ENCODE measurements at places on chromosomes 12 and 14. TPM values are rescaled to one million over a fixed set of nuclear protein-coding genes. Genes with fewer than 3 reads are reported as not detected.

DNA sequence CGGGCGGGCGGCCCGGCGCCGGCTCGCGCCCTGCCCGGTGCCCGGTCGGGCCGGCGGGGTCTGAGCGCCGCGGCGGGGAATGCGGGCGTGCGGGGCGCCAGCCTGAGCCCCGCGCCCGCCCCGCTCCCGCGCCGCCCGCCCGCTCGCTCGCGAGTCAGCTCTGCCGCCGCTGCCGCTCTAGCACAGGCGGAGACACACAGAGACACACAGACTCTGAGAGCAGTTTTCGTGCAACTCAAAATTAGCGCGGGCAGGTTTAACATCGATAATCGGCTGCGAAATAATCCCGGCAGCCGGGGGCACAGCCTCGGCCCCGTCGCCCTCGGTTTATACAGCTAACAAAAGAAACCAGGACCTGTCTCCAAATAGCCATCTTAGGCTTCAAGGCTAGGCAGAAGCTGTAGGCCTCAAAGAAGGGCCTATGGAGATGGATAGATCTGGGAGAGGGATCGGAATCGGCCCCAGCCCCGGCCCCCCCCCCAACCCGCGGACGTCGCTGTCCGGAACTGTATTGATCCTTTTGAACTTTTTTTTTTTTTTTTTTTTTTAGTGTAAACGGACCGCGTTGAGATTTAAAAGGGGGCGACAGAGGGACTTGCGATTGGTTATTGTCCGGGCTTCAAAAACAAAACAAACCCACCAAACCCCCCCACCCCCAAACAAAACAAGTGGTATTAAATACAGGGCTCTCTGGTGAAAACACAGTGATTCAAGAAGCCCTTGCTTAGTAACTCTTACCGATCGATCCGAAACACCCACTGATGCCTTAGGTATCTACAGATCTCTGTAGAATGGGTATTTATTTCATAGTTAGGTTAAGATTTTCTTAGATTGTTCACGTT, 1.1 kb downstream of the ARID2 start:
- peaks cover 49% of the 10 kb centered on the region for H3K4me1 ChIP-seq
- peak overlapping the region; percentile 90 for H3K27ac ChIP-seq
- H3K27me3 ChIP-seq: no peaks in the 10 kb centered on the region
- no peaks in the 10 kb centered on the region for H3K36me3 ChIP-seq

GRCh38 chr14:105093431-105094192, 28.4 kb upstream of the GPR132 start:
- peak overlapping the region; percentile 74 for H3K4me3 ChIP-seq
- no peak overlapping the region for H3K27ac ChIP-seq
- peak; percentile 92 for DNase-seq
- peaks cover 42% of the 10 kb centered on the region for H3K4me1 ChIP-seq
- no peaks in the 10 kb centered on the region for H3K27me3 ChIP-seq
- H3K36me3 ChIP-seq: peaks cover 2% of the 10 kb centered on the region

PLEKHH1 gene
- 0.65 TPM for total RNA-seq

GRCh38 chr14:100011628-100012325, 53.4 kb upstream of the EVL start:
- H3K4me1 ChIP-seq: peaks cover 59% of the 10 kb centered on the region
- no peak overlapping the region for H3K4me3 ChIP-seq
- no peaks in the 10 kb centered on the region for H3K27me3 ChIP-seq
- DNase-seq: no peak
- H3K27ac ChIP-seq: no peak overlapping the region

DNA sequence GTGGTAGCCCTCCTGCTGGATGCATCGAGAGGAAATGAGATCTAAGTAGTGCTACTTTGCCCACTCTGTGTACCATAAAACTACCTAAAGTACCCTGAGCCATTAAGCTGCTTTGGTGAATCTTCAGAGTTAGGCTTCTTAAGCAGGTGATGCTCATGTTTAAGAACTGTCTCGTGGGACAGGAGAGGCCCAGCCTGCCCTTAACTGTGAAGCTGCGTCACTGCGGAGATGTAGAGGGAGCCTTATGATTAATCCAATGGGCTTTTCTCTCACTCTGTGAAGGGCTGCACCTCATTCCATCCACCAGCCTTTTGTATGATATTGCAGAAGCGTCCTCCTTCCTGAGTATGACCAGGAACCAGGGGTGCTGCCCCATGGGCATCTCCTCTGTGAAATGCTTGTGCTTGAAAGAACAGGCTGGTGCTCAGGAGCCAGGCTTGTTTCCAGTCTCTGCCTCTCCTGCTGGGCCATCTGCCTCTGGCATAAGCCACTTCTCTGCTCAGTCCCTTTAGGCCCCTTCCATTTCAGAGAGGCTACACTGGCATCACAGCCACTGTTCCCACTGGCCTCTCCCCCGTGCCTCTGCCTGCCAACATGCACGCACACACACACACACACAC, 6.8 kb upstream of the CCDC177 start:
- H3K4me1 ChIP-seq: peaks cover 7% of the 10 kb centered on the region
- no peak overlapping the region for H3K4me3 ChIP-seq
- H3K27ac ChIP-seq: no peak overlapping the region
- no peaks in the 10 kb centered on the region for H3K36me3 ChIP-seq
- H3K27me3 ChIP-seq: peaks cover 9% of the 10 kb centered on the region
- no peak for DNase-seq

NAP1L1 gene
- 386 TPM for total RNA-seq

DNA sequence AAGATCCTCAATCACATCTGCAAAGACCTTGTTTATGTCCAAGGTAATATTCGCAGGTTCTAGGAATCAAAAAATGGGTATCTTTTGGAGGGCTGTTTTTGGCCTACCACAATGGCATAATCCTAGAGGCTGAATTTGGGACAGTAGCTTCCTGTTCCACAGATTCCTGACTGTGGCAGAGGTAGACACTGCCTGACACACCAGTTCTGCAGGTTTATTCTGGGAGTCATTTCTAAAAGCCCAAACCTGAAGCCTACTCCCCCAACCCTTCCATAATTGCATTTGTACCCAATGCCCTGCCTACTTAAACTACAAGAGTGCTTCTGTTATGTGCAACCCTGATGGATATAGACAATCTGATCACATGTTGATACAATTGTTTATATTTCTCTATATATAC, 378.9 kb downstream of the PCNX1 start:
- H3K27me3 ChIP-seq: peaks cover 7% of the 10 kb centered on the region
- H3K4me3 ChIP-seq: no peak overlapping the region
- peaks cover 7% of the 10 kb centered on the region for H3K4me1 ChIP-seq
- peaks cover 1% of the 10 kb centered on the region for H3K36me3 ChIP-seq

- DNase-seq: no peak
- peaks cover 16% of the 10 kb centered on the region for H3K36me3 ChIP-seq
- no peak overlapping the region for H3K4me3 ChIP-seq
Observed at GRCh38 chr14:35669782-35670181, 135.8 kb downstream of the INSM2 start.

- no peak for DNase-seq
- H3K36me3 ChIP-seq: no peaks in the 10 kb centered on the region
- peaks cover 45% of the 10 kb centered on the region for H3K4me1 ChIP-seq
- H3K4me3 ChIP-seq: no peak within 1 kb of the TSS
Observed at GRCh38 chr12:68225576-68226476, at the start of gene IL26. Gene IL26 (minus strand): TSS chr12:68225810. CDS start chr12:68225756, 54 bp downstream.

- peaks cover 9% of the 10 kb centered on the region for H3K4me1 ChIP-seq
- no peaks in the 10 kb centered on the region for H3K27me3 ChIP-seq
- no peaks in the 10 kb centered on the region for H3K36me3 ChIP-seq
- peak; percentile 60 for DNase-seq
Observed at GRCh38 chr12:6041891-6042290, 82.6 kb downstream of the VWF start.

DNA sequence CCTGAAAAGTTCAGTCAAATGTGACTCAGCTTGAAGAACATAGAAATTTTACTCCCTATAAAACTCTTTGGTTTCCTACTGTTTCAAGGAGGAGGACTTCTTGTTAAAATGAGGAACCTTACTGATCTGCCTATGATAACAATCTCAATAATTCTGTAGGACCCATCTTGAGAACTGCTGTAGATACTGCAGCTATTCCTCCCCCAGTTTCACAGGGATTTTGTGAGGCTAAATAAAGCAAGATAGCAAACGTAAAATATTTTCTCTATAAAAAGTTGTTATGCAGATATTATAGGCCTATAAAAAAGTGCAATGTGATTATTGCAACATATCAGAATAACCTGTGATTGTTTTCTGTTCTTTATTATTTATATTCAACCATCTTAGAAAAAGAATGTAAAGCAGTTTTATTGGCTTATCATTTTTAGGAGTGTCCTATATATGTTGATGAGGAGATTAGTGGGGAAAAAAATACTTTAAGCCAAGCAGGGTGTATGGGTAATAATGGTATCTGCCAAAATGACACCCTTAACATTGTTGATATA, 12.1 kb downstream of the CLEC14A start:
- no peak for DNase-seq
- H3K4me3 ChIP-seq: no peak overlapping the region
- peaks cover 2% of the 10 kb centered on the region for H3K27me3 ChIP-seq
- no peaks in the 10 kb centered on the region for H3K4me1 ChIP-seq
- H3K36me3 ChIP-seq: no peaks in the 10 kb centered on the region

DNA sequence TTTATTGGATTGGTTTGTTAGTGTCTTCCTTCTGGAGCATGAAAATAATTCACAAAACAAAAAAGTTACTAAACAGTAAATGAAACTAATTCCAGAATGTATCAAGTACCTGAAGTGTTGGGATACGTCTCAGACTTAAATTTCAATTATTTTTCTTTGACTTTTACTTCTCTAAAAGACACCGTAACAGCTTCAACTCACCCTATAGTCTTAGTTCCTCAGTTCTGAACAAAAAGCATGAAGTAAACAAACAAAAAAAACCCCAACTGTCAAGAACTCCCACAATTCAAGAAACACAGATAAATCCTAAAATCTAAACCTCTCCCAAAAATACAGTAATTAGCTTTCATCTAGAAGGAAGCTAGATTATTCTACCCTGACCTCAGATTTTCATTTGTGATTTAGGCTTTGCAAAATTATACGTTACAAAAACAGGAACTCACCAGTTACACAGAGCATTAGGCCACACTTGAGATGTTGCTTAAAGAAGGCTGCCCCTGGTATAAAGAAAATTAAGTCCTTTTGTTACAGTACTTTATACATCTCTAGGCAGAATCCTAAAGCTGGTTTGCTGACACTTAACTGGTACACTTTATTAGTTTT, 10.2 kb downstream of the HEATR5A start:
- no peak overlapping the region for H3K4me3 ChIP-seq
- H3K27ac ChIP-seq: no peak overlapping the region
- no peaks in the 10 kb centered on the region for H3K36me3 ChIP-seq
- no peaks in the 10 kb centered on the region for H3K27me3 ChIP-seq
- H3K4me1 ChIP-seq: peaks cover 31% of the 10 kb centered on the region
- no peak for DNase-seq

DNA sequence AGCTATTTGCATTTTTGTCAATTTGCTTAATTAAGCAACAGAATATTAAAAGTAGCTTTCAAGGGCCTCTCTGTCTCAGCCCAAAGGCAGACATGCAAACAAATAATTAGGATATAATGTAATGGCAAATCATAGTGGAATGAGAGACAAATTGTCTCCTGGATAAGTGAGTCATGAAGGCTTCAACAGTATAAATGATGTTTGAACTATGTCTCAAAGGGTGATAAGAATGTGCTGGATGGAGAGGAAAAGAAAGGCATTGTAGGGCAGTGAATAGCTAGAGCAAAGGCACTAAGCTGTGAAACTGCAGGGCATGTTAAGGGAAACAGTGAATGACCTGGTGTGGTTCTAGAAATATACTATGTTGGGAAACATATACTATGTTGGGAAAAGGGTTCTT, 53.5 kb upstream of the PPP1R12A start:
- H3K36me3 ChIP-seq: no peaks in the 10 kb centered on the region
- no peaks in the 10 kb centered on the region for H3K27me3 ChIP-seq

GRCh38 chr14:70130482-70130881, 58.3 kb downstream of the SLC8A3 start:
- H3K4me1 ChIP-seq: no peaks in the 10 kb centered on the region
- H3K27ac ChIP-seq: no peak overlapping the region
- no peak for DNase-seq
- no peak overlapping the region for H3K4me3 ChIP-seq
- H3K36me3 ChIP-seq: no peaks in the 10 kb centered on the region

MMAB gene
- 23.3 TPM for total RNA-seq

- no peak for DNase-seq
- H3K36me3 ChIP-seq: peaks cover 7% of the 10 kb centered on the region
- no peaks in the 10 kb centered on the region for H3K27me3 ChIP-seq
- H3K27ac ChIP-seq: peak overlapping the region; percentile 86
- H3K4me3 ChIP-seq: no peak overlapping the region
Observed at GRCh38 chr14:54609576-54609975, 42.6 kb downstream of the SAMD4A start.

GRCh38 chr12:47887529-47887928, 17.3 kb downstream of the VDR start:
- no peak overlapping the region for H3K27ac ChIP-seq
- no peak for DNase-seq
- peaks cover 10% of the 10 kb centered on the region for H3K4me1 ChIP-seq
- H3K27me3 ChIP-seq: no peaks in the 10 kb centered on the region

- H3K27ac ChIP-seq: peak overlapping the region; percentile 75
- DNase-seq: no peak
- H3K4me3 ChIP-seq: peak overlapping the region; percentile 11
- H3K27me3 ChIP-seq: no peaks in the 10 kb centered on the region
- peaks cover 20% of the 10 kb centered on the region for H3K36me3 ChIP-seq
Observed at GRCh38 chr12:122471324-122472226, 29.2 kb downstream of the ZCCHC8 start.

- H3K27ac ChIP-seq: no peak overlapping the region
- peaks cover 32% of the 10 kb centered on the region for H3K4me1 ChIP-seq
- no peaks in the 10 kb centered on the region for H3K27me3 ChIP-seq
- no peaks in the 10 kb centered on the region for H3K36me3 ChIP-seq
- no peak overlapping the region for H3K4me3 ChIP-seq
Observed at GRCh38 chr12:46439793-46440511, 67.4 kb upstream of the SLC38A2 start.
